Stimulated activated CD4-positive, alpha-beta T cell treated with anti-CD3 and anti-CD28 coated beads, Interleukin-1b, Interleukin-23, amount 100 ng/mL, for 48 hours (primary cell): ENCODE measurements at places on chromosomes 12 and 14.

GRCh38 chr14:56659378-56659777 lies 79.8 kb downstream of the TMEM260 start:
- no peak for DNase-seq

- no peak for DNase-seq
Observed at GRCh38 chr12:84973026-84973425, 60.4 kb upstream of the SLC6A15 start.

DNA sequence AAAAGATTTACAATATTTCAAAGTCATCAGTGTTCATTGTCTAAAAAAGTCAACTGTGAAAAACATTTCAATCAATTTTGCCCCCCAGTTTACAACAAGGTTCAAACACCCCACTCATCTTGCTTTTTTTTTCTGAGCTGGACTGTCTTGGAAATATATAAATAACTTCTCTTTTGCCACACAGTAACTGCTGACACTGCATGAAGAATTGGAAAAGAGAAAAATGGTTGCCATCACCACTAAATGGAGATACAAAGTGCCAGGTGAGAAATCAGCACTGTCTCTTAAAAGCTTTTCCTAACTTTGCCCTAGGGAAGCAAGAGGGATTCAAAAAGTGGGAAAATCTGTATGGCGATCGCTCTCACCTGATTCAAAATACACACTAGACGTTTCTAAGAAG lies 101.4 kb downstream of the TRAFD1 start:
- no peak for DNase-seq

DNA sequence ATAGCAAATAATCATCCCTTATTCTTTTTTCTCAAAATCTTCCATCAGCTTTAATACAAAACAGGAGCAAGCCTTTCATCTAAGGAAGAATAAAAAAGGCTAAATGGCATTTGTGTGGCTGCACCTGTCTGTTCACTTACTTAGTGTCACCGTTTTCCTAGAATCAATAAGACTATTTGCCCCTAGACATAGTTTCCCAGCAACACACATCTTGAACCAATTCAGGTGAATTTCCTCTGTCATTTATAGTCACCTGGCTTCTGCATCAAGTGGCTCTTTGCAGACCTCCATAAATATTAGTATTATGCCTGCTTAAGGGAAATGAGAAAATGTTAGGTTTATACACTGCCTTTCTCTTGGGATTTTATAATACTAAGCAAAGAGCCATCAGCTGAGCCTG lies 17.4 kb upstream of the GCH1 start:
- DNase-seq: no peak
